ENCODE measurements at places on chromosomes 12 and 14.

DNA sequence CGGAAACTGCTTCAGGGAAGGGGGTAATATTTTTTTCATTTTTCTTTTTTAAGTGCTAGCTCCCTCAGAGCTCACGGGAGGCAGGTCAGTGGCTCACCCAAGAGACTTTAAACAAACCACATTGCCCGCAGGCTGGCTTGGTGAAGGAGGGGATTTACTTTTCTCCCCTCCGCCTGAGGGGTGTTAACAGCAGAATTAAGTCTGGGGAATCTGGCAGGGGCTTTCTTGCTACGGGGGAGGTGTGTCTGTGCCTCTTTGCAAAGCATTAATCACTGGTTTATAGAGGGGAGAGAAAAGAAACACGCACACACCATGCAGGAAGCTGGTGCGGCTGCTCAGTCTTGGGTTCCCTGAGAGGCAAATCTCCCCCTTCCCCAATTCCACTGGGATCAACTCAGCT, 26.2 kb upstream of the TBX3 start:
- no peak for DNase-seq

GRCh38 chr12:52951640-52952039, 2.7 kb downstream of the KRT18 start:
- no peak for DNase-seq

DNA sequence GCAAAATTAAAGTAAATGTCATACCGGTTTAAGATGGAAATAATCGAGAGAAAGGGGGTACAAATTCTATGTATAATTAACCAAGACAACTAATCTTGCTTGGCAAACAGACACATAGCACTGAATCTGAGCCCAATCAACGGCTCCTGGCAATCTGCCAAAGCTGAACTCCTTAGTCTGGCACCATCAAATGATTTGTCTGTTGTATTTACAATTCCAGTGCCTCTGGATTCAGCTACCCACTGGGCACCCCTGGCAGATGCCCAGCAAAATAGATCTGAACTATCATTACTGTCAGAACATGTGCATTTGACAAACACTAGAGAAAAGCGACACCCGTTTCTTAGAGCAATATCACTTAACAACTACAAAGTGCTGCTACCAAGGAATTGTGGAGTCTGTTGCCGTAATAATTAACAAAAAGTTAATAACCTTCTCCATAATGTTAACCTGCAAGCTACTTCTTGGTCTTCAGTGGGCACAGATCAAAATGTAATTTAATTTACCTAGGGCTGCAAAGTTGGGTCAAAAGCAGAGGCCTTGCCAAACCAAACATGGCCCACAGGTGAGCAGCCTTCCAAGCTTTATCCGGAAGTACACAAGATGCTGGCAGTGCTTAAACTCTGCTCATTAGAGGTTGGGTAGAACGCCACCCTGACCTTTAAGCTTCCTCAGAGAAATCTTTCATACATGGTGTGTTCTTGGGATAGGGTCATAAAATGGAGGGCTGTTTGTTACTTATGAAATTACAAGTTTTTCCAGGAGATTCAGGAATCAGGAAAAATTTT, 7.6 kb downstream of the EGLN3 start:
- no peak for DNase-seq

DNA sequence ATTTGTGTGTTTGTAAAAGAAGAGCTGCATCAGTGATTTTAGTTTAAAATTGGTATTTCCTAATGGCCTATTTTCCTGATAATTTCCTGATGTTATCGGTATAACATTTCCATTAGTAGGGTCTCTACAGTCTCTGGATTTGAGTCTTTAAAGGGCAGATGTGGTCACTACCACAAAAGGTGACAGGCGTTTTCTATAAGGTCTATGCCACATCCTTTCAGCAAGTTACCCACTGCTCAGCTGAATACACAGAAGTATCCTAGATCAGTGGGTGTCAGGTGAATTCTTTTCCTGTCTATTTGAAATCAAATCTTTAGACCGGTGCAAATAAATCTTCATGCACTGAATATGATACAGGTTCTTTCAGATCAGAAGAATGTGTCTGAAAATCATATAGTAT, 90.2 kb downstream of the LIN7A start:
- no peak for DNase-seq
